ENCODE measurements at places on chromosomes 12 and 14.
A peak's percentile ranks its signal among the peaks of the same experiment; 100 is the strongest.

GRCh38 chr14:89566644-89567415, 149.8 kb upstream of the FOXN3 start:
- no peak for DNase-seq

- no peak for DNase-seq
Observed at GRCh38 chr12:15720295-15720694, 68.9 kb downstream of the EPS8 start.

GRCh38 chr14:95236221-95236620, 78.9 kb upstream of the DICER1 start:
- DNase-seq = no peak

- no peak for DNase-seq
Observed at GRCh38 chr12:68919581-68920239, 13.3 kb downstream of the CPM start.

DNA sequence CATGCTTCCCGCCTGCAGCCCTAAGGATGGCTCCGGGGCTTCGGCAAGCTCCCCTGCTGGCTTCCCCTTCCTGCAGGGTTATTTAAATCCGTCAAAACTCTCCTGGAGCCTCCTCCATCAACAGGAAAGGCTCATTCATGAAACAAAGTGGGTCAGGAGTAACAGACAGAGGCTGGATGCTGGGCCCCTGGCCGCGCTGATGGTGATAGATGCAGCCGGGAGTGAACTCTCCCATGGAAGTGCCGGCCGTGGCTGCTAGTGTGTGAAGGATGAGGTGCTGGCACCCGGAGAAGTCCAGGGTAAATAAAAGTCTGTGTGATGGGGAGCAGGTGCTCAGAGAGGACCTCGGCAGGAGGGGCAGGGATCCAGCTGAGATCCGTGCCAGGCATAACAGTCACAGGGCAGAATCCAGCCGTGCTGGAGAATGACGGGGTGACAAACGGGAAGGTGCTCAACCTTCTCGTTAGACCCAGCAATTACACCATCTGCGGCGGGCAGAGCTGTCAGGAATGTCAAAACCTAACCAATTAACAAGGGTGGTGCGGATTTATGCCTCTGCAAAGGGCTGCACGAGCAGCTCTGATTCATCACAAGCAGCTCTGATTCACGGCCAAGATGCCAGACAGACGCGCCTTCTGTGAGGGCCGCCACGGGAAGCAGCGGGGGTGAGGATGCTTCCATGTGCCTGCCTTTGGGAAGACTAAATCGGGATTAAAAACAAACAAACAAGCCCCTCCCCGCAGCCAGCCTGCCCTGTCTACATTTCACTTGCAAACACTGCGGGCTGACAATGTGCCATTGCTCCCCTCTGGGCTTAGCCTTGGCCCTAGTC, 55.6 kb downstream of the SYNE3 start:
- DNase-seq = peak; percentile 61

GRCh38 chr12:12466157-12466556, 96.5 kb downstream of the DUSP16 start:
- DNase-seq = no peak

DNA sequence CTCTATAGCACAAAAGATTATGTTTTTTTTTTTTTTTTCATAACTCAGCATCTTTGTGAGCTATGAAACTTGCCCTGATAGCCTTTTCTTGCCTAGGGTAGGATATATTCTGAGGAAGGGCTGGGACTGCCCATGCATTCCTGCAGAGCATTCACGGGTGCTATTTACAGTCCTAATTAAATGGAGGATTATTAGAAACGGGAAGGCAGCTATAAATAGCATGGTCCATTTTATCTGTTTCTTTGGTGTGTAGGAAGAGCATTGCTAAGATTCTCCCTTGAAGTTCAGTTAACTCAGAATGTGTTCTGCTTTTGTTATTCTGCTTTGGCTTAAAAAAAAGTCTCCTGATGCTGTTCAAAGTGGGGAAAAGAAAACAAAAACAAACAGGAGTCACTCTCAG, 630.9 kb downstream of the DIO2 start:
- DNase-seq = no peak

DNA sequence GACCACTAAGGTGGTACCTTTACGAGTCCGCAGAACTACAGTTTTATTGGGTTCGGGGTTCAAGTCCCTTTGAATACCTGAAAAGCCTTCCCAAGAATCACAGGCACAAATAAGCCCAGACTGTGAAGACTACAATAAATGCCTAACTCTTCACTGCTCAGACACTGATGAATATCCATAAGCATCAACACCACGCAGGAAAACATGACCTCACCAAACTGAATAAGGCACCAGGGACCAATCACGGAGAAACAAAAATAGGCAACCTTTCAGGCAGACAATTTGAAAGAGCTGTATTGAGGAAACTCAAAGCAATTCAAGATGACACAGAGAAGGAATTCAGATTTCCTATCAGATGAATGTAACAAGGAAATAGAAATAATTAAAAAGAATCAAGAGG, 24.2 kb upstream of the P2RX7 start:
- no peak for DNase-seq

DNA sequence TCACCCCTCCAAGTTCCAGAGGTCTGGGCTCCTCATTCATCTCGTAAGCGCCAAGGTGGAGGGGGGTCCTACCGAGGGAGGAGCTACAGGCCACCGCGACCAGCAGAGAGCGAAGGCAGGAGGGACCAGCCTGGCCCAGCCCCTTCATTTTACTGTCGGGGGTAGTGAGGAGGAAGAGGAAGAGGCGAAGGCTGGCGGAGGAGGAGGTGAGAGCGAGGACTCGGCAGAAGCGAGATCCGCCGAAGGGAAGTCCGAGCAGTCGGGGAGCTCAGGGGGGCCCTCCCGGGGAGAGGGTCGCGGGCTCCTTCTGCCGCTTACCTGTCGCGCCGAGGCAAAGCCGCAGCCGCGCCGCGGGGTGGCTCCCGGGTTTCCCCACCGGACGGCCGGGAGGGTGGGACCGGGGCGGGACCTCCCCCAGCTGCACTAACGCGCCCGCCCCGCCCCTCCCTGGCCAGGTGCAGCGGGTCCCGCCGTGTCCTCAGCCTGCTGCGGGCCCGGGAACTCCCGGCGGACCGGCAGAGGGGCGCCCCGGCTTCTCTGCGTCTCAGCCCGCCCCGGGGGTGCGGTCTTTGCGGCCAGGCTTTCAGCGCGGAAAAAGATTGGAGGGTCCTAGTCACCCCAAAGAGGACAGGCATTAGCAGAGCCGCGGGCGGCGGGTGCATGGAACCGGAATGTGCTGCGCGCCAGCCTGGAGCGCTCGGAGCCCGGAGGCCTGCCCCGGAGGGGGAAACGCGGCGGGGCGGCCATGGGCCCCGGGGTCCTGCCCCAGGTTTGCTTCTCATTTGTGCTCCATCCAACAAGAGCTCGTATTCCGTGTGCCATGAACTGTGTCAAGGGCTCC, at the start of gene GALNT6:
GALNT6 (minus strand) TSS at position 124 of the 841 bp plus-strand sequence. CDS start 11,625 bp downstream, outside the sequence.
- no peak for DNase-seq

DNA sequence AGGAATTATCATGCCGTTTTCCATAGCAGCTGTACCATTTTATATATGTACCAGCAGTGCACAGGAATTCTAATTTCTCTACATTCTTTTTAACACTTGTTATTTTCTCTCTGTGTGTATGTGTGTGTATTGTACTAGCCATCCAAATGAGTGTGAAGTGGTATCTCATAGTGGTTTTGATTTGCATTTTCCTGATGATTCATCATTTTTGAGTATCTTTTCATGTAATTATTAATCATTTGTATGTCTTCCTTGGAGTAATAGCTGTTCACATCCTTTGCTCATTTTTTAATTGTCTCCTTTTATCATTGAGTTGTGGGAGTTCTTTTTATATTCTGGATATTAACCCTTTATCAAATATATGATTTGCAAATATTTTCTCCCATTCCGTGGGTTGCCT, 95.6 kb upstream of the MANSC4 start:
- DNase-seq = no peak

- no peak for DNase-seq
Observed at GRCh38 chr12:85440271-85440670, 160.3 kb downstream of the ALX1 start.

- no peak for DNase-seq
Observed at GRCh38 chr14:76324133-76324532, 51.8 kb upstream of the ESRRB start.

- peak; percentile 40 for DNase-seq
Observed at GRCh38 chr14:53355581-53356112, 202.5 kb upstream of the DDHD1 start.

GRCh38 chr12:106357549-106358395, at the start of gene POLR3B:
POLR3B (plus strand) TSS chr12:106357748; CDS start chr12:106357880, 132 bp downstream.
- DNase-seq = peak; percentile 92

DNA sequence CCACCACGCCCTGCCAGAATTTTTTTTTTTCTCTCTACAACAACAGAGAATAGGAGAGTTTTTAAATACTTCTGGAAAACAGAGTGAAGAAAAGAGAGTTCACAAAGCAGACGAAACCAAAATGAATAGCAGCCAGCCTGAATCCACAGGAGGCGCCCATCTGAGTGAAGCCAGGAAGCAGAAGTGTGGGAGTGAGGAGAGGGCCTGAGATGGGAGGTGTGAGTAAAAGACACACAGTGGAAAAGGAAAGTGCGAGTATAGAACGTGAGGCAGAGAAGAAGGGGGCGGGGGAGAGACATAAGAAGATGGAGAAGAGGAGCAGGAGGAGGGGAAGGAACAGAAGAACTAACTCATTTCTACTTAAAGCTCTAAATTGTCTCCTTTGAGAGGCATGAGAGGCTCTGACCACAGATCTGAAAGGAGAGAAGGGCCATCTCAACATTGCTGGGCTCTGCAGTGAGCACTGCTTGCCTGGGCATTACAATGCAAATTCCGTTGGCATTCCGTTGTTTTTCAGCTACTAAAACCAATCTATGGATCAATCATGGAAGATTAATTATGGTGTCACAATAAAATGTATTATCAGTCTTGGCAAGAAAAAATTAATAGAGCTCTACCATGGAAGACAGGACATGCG, 140.1 kb upstream of the CPSF6 start:
- DNase-seq = no peak

DNA sequence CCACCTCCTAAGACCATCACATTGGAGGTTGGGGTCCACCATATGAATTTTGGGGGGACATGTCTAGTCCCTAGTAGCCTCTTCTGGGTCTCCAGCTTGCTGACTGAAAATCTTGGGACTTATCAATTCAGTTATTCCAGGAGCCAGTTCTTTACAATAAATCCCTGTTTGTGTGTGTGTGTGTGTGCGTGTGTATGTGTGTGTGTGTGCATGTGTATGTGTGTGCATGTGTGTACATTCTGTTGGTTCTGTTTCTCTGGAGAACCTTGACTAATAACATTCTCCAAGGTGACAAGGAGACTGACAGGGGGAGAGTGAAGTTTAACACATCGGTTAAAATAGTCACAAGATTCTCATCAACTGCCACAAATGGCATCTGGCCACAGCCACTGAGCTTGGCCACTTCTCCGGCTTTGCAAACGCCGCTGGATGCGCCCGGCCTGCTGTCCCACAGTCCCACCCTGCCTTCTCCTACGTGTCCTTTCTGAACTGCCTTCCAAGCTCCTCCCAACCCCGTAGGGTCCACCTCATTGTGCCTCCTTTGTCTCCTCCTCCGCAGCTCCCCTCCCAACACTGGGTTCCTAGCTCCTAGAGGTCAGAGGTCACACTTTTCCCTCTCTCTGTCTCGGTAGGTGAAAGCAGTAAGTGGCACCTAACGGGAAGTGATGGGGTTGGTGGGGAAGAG, 88.1 kb upstream of the DIO3 start:
- no peak for DNase-seq

DNA sequence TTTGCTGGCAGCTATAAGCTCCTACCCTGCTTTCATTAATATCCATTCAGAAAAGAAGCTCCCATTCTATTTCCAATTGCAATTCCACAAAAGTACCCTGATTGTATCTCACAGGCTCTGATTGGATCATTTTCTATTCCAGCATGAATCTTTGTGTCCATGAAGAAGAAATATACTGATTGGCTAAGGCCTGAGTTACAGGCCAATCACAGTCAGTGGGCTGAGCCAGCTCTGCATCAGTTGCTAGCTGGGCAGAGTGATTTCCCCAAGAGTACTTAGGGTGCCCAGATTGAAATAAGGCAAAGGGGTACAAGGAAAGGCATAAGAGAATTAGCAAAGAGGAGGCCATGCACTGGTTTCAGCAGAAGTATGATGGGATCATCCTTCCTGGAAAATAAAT, 14.4 kb downstream of the ART4 start:
- DNase-seq = peak; percentile 45

- DNase-seq = no peak
Observed at GRCh38 chr12:124040291-124040690, 67.3 kb downstream of the ZNF664 start.

GRCh38 chr12:43336962-43337555, 214.9 kb downstream of the ADAMTS20 start:
- peak; percentile 14 for DNase-seq

- DNase-seq = no peak
Observed at GRCh38 chr12:61646639-61647038, 613.6 kb upstream of the USP15 start.

- DNase-seq = no peak
Observed at GRCh38 chr14:74977164-74977900, 21.9 kb upstream of the PGF start.

DNA sequence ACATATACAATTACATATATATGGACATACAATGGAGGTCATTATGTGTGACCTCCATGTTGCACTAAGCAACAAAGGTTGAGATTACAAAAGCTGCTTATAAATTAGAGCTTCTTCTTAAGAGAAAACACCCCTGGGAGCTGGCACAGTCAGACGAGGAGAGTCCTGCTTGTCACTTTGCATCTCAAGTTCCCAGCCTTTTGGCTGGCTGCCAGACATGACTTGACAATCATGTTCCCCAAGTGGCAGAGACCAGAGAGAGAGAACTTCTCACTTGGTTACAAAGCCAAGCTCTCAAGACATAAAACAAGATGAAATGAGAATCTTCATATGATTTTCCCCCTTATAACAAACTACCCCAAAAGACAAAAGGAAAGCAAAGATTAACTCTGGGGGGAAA, 8.5 kb upstream of the SYNJ2BP start:
- DNase-seq = no peak

DNA sequence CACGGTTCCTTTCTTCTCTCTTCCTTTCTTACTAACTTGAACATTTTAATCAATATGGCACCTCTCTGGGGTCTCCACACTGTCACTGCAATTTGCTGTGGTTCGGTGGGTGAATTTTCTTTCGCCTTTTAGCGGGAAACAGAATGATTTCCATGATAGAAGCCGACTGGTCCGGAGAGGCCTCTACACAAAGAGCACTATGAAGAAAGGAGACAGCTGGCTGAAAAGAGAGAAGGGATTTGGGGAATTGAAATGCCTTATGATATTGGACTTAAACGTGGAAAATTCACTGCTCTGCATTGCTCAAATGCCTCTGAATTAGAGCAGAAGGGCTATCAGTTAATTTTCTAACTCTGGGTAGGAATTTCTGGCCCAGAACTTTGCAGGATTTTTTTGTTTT, 55.9 kb downstream of the KCNA5 start:
- no peak for DNase-seq

- DNase-seq = no peak
Observed at GRCh38 chr12:109162551-109162950, 46.2 kb downstream of the ACACB start.

DNA sequence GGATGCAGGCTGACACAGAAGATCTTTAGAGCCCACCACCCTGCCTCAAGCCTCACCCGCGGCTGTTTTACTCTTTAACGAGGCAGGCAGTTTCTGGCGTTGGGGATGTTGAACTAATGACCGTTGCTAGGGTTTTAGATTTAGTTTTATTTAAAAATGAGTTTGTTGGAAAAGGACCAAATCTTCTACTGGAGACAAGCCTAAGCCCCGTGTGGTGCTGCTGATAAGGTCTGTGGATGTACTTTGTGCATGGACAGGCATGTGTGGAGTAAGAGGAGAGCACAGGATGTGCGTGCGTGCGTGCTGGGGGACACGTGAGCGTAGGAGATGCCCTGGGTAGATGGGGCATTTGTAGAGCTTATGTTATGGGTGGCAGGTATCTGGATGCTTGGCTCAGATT, 5.7 kb downstream of the NTF3 start:
- DNase-seq = no peak

Measured in A549 (cell line).